ENCODE measurements at places on chromosomes 12 and 14. TPM values are rescaled to one million over a fixed set of nuclear protein-coding genes. Genes with fewer than 3 reads are reported as not detected.

Gene NOVA1
- 1.4 TPM for total RNA-seq

Gene CCDC197
- total RNA-seq, result not detected

Gene COX8C
- not detected for total RNA-seq

Gene MMP19
- total RNA-seq, result 5.9 TPM

Gene NINJ2
- total RNA-seq, result 3.1 TPM

Gene CMKLR1
- total RNA-seq, result 0.14 TPM

Gene SLC41A2
- 18.1 TPM for total RNA-seq

Gene CMA1
- not detected for total RNA-seq

Gene PLXNC1
- total RNA-seq, result 7.7 TPM

Gene PRR4
- total RNA-seq, result 0.37 TPM

Gene USP30
- total RNA-seq, result 6.0 TPM

Gene TAS2R31
- total RNA-seq, result 2.4 TPM

Gene PIWIL1
- not detected for total RNA-seq

Gene A2M
- total RNA-seq, result 12.1 TPM

Gene SLC35F4
- 0.28 TPM for total RNA-seq

Gene OR4K1
- not detected for total RNA-seq

Gene ACSS3
- 22.3 TPM for total RNA-seq

Gene P3H3
- total RNA-seq, result 105 TPM

Gene WSCD2
- total RNA-seq, result not detected

Gene SYNDIG1L
- not detected for total RNA-seq

Gene ITGB7
- 0.37 TPM for total RNA-seq

Gene ZNF891
- 0.92 TPM for total RNA-seq

Gene SLC25A21
- total RNA-seq, result 0.57 TPM

Gene CBLN3
- 3.3 TPM for total RNA-seq

Gene IFT81
- 28.3 TPM for total RNA-seq

Gene TAS2R13
- 0.85 TPM for total RNA-seq

Gene INHBE
- total RNA-seq, result 12.7 TPM

Gene COL2A1
- total RNA-seq, result not detected

Gene PLA2G1B
- not detected for total RNA-seq

Gene HNRNPC
- total RNA-seq, result 738 TPM

Gene CHD8
- 39.1 TPM for total RNA-seq

Gene TMEM117
- total RNA-seq, result 8.2 TPM

Gene CCDC196
- not detected for total RNA-seq

Gene SLC22A17
- total RNA-seq, result 19.5 TPM

Gene SLC5A8
- total RNA-seq, result not detected

Gene SLC6A15
- 17.6 TPM for total RNA-seq

Gene LIN7A
- 12.7 TPM for total RNA-seq

Gene GALNT9
- 0.14 TPM for total RNA-seq

Gene CLMN
- total RNA-seq, result 1.9 TPM

Gene LMNTD1
- total RNA-seq, result 0.37 TPM

Gene NRDE2
- 7.3 TPM for total RNA-seq

Gene ERP27
- total RNA-seq, result not detected

Gene SLC16A7
- 42.3 TPM for total RNA-seq

Gene RAD9B
- total RNA-seq, result 0.46 TPM

Gene ASCL1
- total RNA-seq, result not detected

Gene RFX4
- not detected for total RNA-seq

Gene CIROP
- under 0.01 TPM for total RNA-seq

Gene RPGRIP1
- not detected for total RNA-seq

Gene MYBPC1
- total RNA-seq, result not detected

Gene TSHR
- total RNA-seq, result not detected

Gene ANP32D
- total RNA-seq, result not detected

Gene SH2B3
- total RNA-seq, result 12.2 TPM

Gene GLIPR1
- total RNA-seq, result 41.4 TPM

Gene TAS2R42
- total RNA-seq, result not detected

Gene CLSTN3
- total RNA-seq, result 13.7 TPM

Gene KLRK1
- not detected for total RNA-seq

Gene MYO1A
- total RNA-seq, result not detected

Gene DRAM1
- 55.6 TPM for total RNA-seq

Gene RPS29
- total RNA-seq, result 1,753 TPM

Data from smooth muscle cell of bladder (primary cell).